ENCODE measurements at places on chromosomes 5 and 9.

DNA sequence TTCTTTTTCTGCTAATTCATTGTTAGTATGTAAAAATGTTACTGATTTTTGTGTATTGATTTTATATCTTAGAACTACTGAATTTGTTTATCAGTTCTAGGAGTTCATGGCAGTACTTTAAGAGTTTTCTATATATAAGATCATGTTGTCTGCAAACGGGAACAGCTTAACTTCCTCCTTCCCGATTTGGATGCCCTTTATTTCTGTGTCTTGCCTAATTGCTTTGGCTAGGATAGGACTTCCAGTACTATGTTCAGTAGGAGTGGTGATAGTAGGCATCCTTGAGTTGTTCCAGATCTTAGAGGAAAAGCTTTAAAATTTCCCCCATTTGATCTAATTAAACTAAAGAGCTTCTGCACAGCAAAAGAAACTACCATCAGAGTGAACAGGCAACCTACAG lies 20.1 kb downstream of the RCL1 start:
- DNase-seq, result no peak

- DNase-seq, result no peak
Measured at GRCh38 chr5:173463207-173463606, 135.0 kb upstream of the STC2 start.

- DNase-seq, result peak; percentile 12
Measured at GRCh38 chr9:2466703-2467102, 154.9 kb upstream of the VLDLR start.

DNA sequence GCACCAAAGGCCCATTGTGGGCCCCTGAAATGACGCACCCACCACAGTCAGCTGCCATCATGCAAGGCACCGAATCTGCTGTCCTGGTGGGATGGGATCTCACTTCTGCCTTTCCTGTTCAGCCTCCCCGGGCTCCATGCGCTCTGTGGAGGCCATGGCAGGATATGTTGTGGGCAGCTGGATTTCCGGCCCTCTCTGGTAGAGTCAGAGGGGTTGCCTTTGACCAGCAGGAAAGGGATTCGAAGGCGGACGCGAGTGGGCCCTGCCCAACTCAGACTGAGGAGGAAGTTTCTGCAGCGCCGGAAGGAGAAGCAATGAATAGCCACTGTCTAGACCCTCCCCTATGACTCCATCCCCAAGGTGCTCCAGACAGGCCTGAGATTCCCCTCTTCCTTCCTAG lies 35.5 kb downstream of the GADD45G start:
- DNase-seq, result no peak

- DNase-seq, result no peak
Measured at GRCh38 chr5:79183617-79184016, 52.3 kb upstream of the JMY start.

DNA sequence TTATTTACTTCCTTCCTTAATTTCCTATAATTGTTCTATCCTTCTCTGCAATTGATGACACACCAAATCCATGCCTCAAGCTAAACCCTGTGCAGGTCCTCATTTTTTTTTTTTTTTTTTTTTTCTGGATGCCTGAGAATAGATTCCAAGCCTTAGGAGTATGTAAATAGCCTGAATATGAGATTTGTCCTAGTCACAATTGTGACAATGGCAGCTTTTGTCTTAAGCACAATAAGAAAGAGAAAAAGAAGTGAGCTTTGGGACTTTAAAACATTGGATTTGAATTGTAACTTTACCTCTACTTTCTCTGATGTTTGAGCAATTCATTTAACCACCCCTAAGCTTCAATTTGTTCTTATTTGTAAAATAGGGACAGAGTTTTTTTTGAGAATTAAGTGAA lies 280.5 kb downstream of the TUSC1 start:
- no peak for DNase-seq

DNA sequence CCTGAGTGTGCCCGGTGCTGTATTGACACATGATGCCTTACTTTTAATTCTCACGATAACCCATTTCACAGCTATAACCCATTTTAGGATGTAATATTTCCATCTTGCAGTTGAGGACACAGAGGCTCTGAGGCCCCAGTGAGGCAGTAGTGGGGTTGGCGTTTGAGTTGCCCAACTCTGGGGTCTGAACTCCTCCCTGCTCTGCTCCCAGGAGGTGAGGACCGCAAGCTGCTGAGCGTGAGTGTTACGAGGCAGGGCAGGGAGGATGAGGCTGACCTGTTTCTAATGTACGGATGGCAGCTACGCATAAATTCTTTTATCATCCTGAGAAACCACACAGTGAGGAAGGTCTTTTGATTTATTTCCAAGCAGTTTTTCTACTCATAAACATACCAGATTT lies 11.4 kb downstream of the LRRC8A start:
- DNase-seq, result no peak

GRCh38 chr5:149883550-149883949 lies 61.0 kb downstream of the PDE6A start:
- no peak for DNase-seq

GRCh38 chr9:77513457-77513856 lies 134.7 kb downstream of the GNA14 start:
- DNase-seq, result no peak

GRCh38 chr5:32507738-32508434 lies 63.3 kb upstream of the ZFR start:
- no peak for DNase-seq

DNA sequence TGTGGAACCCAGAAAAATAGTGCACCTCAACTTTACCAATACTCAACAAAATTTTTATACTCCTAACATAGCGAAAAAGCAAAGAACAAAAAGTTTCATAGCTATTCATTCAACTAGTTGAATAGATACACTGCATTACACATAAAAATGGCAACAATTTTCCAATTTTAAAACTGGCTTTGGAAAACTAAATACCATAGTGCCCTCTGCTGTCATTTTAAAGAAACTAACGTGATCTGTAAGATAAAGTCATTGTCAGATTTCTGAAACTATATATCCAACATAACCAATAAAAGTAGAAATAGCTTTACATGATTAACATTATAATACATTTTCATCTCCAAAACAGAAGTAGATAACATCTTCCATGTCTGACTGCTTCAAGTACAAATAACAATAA lies 31.6 kb downstream of the DTWD2 start:
- peak; percentile 10 for DNase-seq

GRCh38 chr9:13552606-13553215 lies 273.2 kb upstream of the MPDZ start:
- peak; percentile 74 for DNase-seq

- DNase-seq, result no peak
Measured at GRCh38 chr9:91937056-91937455, 13.0 kb downstream of the ROR2 start.

DNA sequence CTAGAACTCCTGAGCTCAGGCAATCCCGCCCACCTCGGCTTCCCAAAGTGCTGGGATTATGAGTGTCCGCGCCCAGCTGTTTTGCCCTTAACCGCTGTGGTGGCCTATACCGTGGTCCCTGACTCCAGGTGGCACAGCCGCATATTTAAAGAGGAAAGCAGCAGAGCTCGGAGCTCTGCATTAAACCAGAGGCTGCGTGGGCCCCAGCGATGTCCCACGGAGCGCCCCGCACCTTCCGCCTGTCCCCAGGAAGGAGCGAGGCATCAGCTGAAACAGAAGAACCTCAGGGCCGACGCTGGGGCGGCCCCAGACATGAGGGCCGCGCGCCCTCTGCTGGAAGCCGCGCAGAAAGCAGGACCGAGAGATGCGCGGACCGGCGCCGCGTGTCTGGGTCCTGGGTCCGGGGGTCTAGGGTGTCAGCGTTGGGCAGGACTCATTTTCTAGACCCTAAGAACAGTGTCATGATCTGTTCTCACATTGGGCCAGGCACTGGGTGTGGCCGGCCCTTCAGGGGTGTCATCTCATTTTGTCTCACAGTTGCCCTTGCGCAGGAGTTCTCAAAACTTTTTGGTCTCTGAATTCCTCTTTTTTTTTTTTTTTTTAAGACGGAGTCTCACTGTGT lies 37.7 kb downstream of the LAMC3 start:
- peak; percentile 12 for DNase-seq

GRCh38 chr9:76369583-76369982 lies 24.6 kb downstream of the RFK start:
- DNase-seq, result peak; percentile 74

GRCh38 chr5:175707751-175708375 lies 50.0 kb downstream of the HRH2 start:
- no peak for DNase-seq

DNA sequence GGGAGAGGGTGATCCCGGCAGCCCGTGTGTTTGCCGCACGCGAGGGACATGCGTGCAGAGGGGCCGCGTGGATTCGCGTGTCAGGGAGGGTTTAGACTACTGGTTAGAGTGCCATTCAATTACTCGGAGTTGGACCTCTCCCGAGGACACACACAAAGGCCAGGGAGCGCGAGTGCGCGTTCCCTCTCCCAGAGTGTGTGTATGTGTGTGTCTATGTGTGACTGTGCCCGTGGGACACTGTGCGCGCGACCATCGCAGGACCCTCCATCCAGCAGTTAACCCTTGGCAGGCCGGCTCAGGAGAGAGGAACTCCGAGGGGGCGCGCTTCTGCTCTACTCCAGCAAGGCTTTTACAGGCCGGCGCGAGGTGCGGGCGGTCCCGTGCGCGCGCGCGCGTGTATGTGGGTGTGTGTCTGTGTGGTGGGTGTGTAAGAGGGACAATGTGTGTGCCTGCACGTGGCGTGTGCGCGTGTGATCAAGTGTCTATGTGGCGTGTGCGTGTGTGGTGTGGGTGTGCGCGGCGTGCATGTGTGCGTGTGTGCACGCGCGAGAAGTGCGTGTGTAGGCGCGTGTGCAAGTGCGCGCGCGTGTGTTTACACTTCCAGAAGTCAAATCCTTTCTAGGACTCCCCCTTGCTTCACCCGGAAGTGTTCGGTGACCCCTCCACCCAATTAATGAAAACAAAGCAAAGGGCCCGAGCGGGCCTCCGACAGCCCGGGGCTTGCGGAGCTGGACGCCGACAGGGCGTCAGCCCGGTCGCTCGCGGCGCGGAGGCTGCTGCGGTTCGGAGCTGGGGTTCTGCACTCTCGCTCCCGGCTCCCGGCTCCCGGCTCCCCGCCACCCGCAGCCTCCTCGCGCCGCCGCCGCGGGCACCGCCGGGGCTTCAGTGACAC lies 75.3 kb upstream of the TBCA start:
- no peak for DNase-seq

- DNase-seq, result no peak
Measured at GRCh38 chr9:1473956-1474634, 423.9 kb downstream of the DMRT2 start.

DNA sequence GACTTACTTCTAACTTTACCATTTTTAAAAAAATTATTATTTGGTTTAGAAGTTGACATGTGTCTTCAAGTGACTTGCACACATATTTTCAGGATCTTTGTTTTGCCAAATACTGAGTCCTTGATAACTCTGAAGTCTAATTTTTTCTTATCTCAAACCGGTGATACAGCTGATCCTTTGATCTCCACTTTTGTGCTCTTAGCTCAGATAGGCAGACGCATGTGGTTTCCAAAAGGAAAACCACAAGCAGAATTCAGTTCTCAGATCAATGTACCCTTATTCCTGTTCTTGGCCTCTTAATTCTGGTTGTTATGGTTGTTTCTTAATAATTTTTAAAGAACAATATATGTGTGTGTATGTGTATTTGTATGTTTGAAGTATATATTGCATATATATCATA lies 238.3 kb upstream of the EDIL3 start:
- no peak for DNase-seq

GRCh38 chr5:163735069-163735468 lies 229.7 kb downstream of the MAT2B start:
- DNase-seq, result no peak

GRCh38 chr9:27351438-27351837 lies 54.5 kb upstream of the EQTN start:
- no peak for DNase-seq

GRCh38 chr5:174624733-174625522 lies 99.5 kb upstream of the MSX2 start:
- no peak for DNase-seq

GRCh38 chr5:127031863-127032232 lies 1.5 kb upstream of the MARCHF3 start:
- no peak for DNase-seq

GRCh38 chr9:95157481-95158151 lies 159.9 kb downstream of the FANCC start:
- DNase-seq, result no peak

DNA sequence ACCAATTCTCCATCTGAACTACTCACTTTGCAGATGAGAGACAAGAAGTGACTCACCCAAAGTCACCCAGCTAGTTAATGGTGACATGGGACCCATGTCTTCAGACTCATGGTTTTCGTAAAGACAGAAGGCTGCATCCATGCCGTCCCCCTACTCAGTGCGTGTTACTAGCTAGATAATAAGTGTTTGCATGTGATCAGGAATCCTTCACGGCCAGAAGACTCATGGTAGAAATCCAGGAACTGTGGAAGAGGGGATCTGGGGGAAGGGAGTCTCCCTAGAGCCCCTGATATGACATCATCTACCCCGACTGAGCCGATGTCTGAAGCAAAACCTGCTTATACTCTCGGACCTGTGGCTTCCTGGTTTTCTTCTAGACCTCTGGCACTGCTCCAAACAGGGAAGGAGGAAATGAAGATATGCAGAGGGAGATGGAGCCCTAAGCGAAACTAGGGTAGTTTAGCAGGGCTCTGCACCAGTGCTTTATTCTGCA lies 3.3 kb downstream of the RNF183 start:
- DNase-seq, result no peak

DNA sequence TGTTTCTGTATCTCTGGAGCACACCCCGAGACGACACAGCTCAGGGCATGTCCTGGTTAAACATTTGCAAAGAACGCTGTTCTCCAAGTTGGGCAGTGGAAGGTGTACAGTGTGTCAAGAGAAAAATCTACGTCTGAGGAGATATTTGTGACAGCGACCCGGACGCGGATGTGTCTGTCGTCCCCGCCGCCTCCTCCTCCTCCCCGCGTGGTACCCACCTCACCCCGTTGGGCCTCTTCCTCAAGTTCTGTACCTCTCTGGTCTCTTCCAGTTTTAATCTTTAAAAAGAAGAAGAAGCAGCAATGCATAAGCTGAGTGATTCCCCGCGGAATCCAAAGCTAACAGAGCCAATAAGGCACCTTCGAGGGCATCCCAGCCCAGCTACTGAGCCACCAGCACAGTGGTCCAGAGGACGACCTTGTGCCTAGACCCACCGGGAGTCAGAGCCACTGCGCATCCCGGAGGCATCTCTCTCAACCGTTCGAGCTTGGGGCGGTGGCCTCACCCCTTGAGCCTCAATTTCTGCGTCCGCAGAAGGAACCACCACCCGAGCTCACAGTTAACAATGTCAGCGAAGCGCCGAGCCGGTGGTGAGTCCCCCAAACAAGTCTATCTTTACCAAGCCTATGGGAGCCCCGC lies 467 bp downstream of the C9orf78 start:
- no peak for DNase-seq

GRCh38 chr9:132826621-132827365 lies 51.3 kb downstream of the AK8 start:
- DNase-seq, result no peak
